Activated T-cell treated with anti-CD3 and anti-CD28 coated beads, Interleukin-2, amount 50 U/mL, for 24 hours (primary cell): ENCODE measurements at places on chromosomes 5 and 9.

DNA sequence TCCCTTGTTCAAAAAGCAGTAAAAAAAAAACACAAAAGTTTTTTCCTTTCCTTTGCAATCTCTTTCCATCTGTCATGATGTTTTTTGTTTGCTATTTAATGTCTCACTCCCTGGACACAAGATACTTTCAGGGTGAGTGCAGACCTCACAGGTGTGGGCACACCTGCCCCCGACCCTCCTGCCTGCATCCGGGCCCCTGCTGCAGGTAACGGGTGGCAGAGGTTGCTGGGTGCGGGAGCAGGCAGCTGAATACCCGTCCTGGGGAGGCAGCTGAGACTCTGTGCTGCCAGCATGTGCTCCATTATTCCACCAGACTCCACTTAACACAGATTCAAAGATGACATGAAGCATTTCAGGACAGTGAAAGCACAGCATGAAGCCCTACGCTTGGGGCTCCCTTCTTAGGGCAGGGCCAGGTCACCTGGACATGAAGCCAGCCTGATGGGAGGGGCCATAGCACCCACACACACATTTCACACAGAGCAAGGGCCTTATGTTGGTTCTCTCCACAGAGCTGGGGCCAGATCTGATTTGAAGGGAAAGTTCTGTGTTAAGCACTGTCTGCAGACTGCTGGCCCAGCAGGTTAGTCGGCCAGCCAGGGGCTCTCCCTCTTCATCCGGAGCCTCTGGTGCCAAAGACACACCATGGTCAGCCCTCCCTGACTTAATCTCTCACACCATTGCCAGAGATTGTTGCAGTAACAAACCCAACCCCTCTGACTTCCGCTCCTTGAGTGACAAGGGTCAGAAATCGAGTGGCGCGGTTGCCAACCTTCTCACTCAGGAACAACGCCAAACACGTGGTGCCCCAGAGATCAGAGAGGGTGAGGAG is 13.0 kb downstream of the NEK6 start:
- no peak for DNase-seq

GRCh38 chr5:176608937-176609723 is 826 bp downstream of the GPRIN1 start:
- peak; percentile 56 for DNase-seq

DNA sequence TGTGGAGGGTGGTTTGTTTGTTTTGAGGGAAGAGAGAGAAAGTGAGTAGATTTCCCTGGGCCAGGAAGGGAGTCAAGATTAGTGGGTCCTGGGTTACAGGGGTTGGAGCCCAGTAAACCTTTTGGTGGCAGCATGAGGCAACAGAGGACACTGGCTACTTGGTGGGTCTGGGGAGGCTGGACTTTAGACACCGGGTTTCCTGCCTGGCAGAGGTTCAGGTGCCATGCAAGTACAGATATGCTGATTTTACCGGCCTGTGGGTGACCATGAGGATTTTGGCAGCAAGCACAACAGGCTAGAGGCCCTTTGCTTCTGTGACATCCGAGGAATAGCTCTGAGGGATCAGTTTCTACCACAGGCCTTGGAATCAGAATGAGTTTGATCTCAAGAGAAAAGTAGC is 18.9 kb downstream of the MAST4 start:
- no peak for DNase-seq

- DNase-seq = no peak
These were observed 93.8 kb downstream of the ZNF354C start for GRCh38 chr5:179153921-179154345.

DNA sequence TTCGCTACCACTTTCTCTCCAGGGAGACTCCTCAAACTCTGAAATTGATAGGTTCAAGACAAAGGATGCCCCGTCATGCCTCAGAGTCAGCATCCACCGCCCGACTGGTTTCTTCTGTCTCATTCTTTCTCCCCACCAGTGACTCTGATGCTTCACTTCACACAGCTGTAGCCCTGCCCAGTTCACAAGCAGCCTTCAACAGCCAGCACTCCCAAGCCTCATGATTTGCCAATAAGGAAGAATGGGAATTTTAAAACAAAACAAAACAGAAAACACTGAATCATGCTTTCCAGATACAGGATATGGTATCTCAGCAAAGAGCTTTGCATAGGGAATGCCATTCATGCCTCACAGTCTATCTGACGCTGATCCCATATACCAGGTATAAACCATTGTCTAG is 371.2 kb upstream of the RORB start:
- DNase-seq = no peak

- no peak for DNase-seq
These were observed 127.0 kb downstream of the CCDC192 start for GRCh38 chr5:127830157-127830556.

DNA sequence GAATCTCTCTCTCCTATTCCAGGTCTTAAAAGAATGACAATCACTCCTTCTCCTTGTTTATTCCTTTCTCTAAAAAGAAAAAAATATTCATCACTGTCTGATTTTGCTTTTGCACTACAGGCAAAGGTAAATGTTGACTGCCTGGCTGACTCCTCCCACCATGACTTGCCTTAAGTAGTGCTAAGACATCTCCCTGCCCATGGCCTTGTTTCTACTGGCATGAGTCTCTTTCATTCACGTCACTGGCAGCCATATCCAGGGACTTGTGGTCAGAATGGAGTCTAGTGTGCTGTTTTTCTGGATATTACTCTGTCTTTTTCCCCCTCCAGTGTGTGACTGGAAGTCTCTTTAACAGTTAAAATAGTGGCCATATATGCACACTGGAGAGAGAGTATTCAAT is 522.9 kb upstream of the DAB2 start:
- no peak for DNase-seq

DNA sequence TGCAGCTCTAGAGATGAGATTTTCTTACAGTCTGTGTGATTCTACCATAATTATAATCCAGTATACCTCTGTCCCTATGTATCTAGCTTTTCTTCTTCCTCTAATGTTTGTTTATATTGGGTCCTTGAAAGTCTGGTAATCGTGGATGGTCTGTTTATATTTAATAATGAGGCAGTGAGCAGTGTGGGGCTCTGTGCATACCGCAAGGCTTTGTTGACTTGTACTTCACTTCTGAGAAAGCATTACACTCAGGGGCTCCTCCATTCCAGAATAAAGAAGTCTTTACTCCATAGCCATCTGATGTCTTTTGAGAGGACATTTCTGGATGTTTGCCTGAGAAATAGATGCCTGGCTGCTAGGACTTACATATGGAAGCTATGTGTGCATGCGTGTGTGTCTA is 4.5 kb upstream of the MPDZ start:
- DNase-seq = no peak

DNA sequence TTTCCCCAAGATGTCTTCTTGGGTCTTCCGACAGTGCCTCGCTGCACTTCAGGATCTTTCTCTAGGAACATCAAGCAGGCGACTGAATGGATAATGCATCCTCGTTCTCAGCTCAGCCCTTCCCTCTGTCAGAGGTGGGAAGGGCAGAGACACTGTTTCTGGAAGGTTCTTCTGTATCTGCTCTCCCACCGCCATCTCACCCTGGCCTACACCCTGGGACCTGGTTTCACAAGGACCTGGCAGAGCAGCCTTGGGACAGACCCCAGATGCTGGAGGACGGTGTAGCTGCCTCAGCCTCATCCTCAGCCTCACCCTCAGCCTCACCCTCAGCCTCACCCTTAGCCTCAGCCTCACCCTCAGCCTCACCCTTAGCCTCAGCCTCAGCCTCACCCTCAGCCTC is 18.5 kb downstream of the MRPL36 start:
- no peak for DNase-seq

DNA sequence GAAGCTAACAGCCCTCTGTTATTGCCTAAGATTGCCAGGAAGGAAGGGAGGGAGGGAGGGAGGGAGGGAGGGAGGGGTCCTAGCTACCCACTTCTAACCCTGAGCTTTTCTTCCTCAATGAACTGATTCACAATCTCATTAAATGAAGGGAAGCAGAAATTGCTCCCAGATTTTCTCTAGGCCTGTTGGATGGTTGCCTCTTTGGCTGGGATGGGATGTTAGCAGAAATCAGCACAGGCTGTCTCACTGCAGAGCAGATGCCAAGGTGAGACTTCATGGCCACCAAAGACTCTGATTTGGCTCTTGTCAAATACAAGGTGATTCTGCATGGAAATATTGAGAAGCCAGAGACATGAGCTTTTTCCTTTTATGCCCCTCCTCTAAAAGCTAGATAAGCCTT is 578.6 kb downstream of the ACTL7B start:
- no peak for DNase-seq

- DNase-seq = no peak
These were observed 90.7 kb upstream of the FSTL4 start for GRCh38 chr5:133702791-133703770.

- no peak for DNase-seq
These were observed 182.2 kb downstream of the TMC1 start for GRCh38 chr9:72703574-72703973.

GRCh38 chr5:671459-672328 is 21.5 kb downstream of the TPPP start:
- peak; percentile 81 for DNase-seq

GRCh38 chr5:173733021-173733420 is 116.6 kb upstream of the BOD1 start:
- no peak for DNase-seq

- DNase-seq = no peak
These were observed 158.7 kb upstream of the KLF4 start for GRCh38 chr9:107648153-107648715.

- DNase-seq = no peak
These were observed 1.9 kb upstream of the DAP start for GRCh38 chr5:10762776-10763500.

GRCh38 chr9:92332577-92333281 is 7.0 kb downstream of the CENPP start:
- DNase-seq = no peak

- DNase-seq = no peak
These were observed 344.1 kb upstream of the ADAMTSL1 start for GRCh38 chr9:18129809-18130334.

- DNase-seq = no peak
These were observed 441.1 kb downstream of the EBF1 start for GRCh38 chr5:158658446-158659230.

DNA sequence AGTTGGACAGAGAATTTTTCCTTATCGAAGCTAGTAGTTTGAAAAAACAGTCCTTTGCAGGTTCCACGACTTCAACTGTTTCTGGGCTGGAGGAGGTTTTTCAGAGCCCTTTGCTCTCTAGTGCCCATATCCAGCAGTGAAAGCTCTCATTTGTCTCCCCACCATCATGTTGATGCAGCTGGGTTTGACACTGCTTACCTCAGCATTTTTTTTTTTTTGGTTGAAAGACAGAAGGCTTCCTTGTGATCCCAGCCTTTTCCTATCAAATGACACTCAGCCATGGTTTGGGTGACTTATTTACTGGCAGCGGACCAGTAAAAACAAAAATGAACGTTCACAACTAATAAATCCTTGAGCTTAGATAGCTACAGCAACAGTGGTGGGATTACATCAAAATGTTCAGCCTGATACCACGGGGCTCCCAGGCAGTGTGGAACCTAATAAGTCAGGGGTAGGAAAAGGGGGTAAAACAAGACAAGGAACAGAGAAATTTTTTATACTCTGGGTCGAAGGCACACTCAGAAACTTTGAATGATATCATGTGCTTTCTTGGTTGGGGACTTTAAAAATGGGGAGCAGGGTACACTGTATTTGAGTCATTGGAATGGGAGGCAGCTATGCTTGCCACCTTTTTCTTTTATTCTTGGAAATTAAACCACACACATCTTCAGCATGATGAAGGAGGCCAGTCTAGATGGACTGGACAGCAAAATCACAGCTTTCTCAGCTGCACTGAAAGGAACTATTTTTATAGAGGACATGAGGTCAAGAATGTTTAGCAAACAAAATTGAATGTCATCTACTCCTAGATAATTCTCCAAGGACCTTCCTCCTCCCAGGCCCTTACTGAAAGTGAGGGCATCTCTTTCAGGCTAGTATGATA is 308.9 kb upstream of the MPDZ start:
- DNase-seq = no peak

GRCh38 chr9:75826314-75826713 is 64.2 kb upstream of the PCSK5 start:
- no peak for DNase-seq

DNA sequence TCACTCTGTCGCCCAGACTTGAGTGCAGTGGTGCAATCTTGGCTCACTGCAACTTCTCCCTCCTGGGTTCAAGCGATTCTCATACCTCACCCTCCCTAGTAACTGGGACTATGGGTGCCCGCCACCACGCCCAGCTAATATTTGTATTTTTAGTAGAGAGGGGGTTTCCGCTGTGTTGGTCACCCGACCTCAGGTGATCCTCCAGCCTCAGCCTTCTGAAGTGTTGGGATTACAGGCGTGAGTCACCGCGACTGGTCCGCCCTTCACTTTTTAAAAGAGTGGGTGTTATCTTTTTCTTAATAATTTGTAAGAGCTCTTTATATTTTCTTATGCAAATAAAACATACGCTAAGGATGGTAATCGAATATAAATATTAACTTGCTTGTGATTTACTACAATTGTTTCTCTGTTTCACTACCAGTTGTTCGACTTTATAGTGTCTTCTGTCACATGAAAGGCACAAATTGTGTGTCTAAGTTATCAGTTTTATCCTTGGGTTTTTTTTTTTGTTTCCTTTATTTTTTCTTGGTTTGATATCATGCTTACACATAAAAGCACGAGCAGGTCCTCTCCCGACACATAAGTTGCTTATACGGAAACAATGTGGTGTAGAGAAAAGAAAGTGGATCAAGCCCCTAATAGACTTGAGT is 1.9 kb upstream of the GPBP1 start:
- no peak for DNase-seq

DNA sequence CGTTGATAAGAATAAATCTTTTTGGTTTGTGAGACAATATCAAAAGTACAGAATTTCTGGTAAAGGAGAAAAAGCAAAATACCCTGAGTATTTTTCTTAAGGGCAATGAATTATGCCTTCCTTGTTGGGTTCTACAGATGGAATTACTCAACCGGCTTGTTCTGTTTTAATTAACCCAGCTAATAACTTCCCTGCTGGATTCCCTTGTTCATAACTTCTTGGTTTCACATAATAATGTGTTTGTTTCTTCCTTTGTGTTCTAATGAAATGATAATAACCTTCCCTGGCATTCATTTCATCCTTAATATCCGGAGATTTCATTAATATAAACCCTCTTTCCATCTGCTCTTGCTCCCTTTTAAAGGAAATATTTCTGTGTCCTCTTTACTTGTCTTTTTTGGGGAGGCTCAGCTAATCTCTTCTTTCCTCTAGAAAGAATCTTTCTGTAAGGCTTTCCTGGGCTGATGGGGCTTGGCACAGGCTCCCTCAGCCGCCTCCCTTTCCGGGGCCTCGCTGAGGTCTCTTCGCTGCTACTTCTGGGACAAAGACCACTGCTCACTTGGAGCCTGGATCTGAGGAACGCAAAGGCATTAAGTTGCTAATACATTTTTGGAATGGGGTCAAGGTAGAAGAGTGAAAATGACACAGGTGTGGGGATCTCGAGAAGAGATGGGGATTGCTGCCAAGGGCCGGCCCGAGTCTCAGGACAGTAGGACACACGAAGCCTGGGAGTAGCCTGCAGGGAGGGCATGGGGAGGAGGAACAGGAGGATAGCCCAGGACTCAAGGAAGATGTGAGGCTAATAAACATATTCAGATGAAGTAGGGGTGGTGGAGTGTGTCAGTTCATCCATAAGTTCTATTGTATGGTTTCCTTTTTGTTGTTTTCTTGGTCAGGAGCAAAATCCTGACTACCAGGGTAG is 118.5 kb downstream of the NRG2 start:
- DNase-seq = no peak
